ENCODE measurements at places on chromosomes 6 and 20.
A peak's percentile ranks its signal among the peaks of the same experiment; 100 is the strongest.

DNA sequence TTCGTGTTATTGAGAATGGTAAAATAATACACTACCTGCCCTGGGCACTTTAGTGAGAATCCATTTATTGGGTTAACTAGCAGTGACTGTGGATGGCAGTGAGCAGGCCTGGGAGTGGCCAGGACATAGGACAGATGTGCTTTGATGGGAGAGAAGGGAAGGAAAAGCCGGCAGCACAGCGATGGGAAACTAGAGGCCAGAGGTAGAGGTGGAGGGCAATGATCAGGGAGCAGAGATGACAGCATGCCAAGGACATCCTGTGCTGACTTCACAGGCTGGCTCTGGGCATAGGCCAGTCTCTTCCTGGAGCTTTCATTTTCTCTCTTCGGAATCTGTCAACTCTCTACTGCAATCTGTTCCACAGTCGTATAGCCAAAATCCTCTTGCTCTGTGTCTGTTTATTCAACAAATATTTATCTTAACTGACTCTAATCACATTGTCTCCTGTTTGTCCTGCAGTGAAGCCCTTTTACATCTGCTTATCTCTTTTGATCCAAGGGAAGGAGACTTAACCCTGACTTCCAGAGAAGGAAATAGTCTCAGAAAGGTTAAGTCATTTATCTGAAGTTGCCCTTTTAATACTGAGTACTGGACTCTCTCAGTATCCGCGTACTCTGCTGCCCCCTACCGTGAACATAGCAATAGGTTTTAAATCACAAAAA is 18.4 kb upstream of the MMP24 start:
- peak; percentile 64 for DNase-seq

DNA sequence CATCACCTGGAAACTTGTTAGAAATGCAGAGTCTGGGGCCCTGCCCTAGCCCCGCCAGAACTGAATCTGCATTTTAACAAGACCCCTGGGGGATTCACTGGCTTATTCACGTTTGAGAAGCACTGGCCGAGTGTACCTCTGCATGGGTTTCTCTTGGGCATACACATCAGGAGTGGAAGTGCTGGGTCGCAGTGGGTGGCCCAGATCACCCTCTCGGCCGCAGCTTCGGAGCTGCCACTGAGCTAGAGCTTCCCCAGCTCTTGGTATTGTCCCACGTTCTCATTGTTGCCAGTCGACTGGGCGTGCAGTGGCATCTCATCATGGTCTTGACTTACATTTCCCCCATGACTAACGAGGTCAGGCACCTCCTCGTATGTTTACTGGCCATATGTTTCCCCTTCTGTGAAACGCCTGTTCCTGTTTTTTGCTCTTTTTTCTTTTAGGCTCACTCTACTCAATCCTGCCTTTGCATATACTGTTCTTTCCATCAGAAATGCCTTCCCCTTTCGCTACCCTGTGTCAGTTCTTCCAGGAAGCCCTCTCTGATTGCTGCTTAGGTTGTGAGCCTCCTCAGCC is 3.0 kb upstream of the DLGAP4 start:
- no peak for DNase-seq

- peak; percentile 60 for DNase-seq
Measured at GRCh38 chr6:42661540-42662153, 60.8 kb downstream of the PRPH2 start.

- DNase-seq, result no peak
Measured at GRCh38 chr6:35492974-35493284, 4.0 kb downstream of the TEAD3 start.

DNA sequence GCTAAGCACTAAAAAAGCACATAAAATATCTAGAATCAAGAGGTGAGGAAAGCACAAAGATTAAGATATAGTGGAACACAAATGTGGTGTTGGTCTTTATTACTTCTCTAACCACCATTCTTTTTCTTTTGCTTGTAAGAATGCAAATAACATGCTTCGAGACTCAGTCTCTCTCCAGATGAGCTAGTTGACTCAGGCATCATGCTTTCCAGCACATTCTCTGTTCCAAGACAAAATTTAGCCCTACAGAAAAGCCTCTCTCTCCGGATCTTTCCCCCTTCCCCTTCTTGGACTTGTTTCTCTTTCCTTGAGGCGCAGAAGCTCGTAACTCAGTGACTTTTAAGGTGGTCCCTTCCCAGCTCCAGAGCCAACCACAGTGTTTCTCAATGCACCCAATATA is 91.0 kb downstream of the FNDC1 start:
- DNase-seq, result no peak
